ENCODE measurements at places on chromosomes 3 and 15.

DNA sequence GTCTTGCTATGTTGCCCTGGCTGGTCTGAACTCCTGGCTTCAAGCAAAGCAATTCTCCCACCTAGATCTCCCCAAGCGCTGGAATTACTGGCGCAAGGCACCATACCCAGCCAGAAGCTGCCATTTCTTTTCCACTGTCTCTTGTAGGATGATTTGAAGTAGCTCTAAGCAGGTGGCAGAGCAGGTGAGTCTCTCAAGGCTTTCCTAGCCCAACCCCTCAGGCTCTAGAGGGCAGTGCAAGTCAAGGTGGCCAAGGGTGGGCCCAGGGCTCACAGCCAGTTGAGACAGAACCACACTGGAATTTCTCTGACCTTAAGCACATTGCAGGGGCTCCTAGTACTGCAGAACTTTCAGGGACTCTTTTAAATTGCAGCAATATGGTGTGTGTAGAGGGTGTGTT, 15.6 kb upstream of the DAG1 start:
- DNase-seq, result no peak

DNA sequence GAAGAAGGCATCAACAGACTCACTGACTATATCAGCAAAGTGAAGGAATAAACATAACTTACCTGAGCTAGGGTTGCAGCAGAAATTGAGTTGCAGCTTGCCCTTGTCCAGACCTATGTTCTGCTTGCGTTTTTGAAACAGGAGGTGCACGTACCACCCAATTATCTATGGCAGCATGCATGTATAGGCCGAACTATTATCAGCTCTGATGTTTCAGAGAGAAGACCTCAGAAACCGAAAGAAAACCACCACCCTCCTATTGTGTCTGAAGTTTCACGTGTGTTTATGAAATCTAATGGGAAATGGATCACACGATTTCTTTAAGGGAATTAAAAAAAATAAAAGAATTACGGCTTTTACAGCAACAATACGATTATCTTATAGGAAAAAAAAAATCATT, 17.8 kb downstream of the LMOD3 start:
- DNase-seq, result no peak

GRCh38 chr3:48196611-48197010, 8.4 kb upstream of the CDC25A start:
- no peak for DNase-seq

- no peak for DNase-seq
Measured at GRCh38 chr3:63727233-63727632, 74.8 kb downstream of the SNTN start.

- no peak for DNase-seq
Measured at GRCh38 chr3:81692766-81693165, 68.7 kb downstream of the GBE1 start.

All from stimulated activated CD4-positive, alpha-beta T cell treated with anti-CD3 and anti-CD28 coated beads, Interleukin-12 subunit alpha, Interleukin-12 subunit beta, amount 100 ng/mL, for 24 hours (primary cell).